ENCODE measurements at places on chromosomes 1 and 21. TPM values are rescaled to one million over a fixed set of nuclear protein-coding genes. Genes with fewer than 3 reads are reported as not detected.

- DNase-seq = no peak
Observed at GRCh38 chr21:31910074-31910470, 37.3 kb downstream of the HUNK start.

GBP6 gene
- total RNA-seq = not detected

- DNase-seq = no peak
Observed at GRCh38 chr21:15706696-15707095, 23.1 kb upstream of the USP25 start.

DNA sequence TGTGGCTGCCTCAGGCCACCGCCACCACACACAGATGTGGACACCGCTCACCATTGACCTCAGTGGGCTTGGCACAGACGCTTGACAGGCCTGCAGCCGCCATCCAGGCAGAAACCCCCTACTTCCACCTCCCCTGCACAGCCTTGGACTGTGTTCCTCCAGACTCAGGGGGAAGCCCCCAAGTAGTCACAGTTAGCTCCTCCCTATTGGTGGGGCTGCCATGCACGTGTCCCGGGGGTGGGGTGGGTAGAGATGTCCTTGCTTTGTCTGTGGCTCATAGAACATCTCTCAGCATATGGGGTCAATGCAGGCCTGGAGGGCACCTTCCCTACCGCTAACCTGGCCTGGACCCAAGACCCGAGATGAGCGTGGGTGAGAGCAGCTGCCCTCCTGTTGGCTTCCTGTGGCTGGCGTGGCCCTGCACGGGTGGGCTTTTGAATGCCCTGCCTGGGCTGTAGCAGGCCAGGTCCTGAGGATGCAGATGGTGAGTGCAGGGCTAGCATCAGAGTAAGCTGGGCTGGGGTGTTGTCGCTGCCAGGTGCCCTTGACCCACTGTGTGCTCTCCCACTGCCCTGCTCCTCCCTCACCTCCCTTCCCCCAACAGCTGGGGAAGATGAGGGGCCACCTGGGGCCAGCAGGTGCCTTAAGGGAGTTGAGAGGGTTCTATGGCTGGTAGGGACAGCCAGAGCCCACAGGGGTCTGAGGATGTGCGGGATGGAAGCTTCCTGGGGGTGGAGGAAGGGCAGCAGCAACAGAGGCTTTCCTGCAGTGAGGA lies 6.2 kb downstream of the CROCC start:
- no peak for DNase-seq

TMEM269 gene
- total RNA-seq = 1.6 TPM

- no peak for DNase-seq
Observed at GRCh38 chr21:27422435-27422834, 455.5 kb upstream of the ADAMTS5 start.

- DNase-seq = no peak
Observed at GRCh38 chr1:232669981-232670747, 40.2 kb upstream of the SIPA1L2 start.
